ENCODE measurements at places on chromosomes 4 and X. TPM values are rescaled to one million over a fixed set of nuclear protein-coding genes. Genes with fewer than 3 reads are reported as not detected.

Gene CDKL2
- total RNA-seq: 4.2 TPM

Gene TLR10
- not detected for total RNA-seq

- no peak for DNase-seq
Measured at GRCh38 chr4:21011106-21011505, 310.8 kb downstream of the PACRGL start.

DNA sequence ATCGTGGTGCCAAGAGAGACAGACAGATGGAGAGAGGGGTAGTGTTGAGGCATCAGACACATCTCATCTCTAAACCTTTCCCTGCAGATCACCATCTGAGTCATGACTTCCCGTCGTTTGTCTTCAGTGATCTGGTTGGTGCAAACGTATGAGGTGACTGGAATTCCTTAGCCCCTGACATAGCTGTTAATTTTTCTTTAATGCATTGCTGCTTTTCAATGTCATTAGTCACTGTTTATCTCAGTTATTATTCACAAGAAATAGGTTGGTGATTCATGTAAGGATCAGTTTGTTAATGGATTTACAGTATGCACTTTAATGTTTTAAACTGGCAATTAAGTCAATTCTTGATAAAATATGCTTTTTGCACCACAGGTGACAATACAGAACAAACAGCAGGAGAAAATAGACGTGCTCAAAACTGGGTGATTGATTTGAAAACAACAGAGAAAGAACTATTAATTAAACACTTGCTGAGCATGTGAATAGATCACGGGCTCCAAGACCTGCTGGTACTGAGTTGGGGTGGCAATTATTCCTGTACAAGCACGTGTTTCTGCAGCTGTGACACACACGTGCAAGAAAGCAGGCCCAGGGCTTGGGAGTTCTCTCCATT lies 1.3 kb upstream of the TMEM154 start:
- DNase-seq: no peak

DNA sequence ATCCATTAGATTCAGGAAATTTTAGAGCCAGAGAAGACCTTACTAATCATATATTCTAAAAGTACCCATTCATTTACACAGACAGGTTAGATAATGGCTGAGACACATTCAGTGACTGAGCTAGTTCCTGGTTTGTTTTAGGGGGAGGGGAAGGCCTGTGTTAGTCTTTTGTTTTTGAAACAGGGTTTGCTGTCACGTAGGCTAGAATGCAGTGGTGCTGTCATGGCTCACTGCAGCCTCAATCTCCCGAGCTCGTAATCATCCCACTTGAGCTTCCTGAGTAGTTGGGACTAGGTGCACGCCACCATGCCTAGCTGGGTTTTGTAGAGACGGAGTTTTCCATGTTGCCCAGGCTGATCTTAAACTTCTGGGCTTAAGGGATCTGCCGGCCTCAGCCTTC lies 10.1 kb downstream of the RBPJ start:
- no peak for DNase-seq

DNA sequence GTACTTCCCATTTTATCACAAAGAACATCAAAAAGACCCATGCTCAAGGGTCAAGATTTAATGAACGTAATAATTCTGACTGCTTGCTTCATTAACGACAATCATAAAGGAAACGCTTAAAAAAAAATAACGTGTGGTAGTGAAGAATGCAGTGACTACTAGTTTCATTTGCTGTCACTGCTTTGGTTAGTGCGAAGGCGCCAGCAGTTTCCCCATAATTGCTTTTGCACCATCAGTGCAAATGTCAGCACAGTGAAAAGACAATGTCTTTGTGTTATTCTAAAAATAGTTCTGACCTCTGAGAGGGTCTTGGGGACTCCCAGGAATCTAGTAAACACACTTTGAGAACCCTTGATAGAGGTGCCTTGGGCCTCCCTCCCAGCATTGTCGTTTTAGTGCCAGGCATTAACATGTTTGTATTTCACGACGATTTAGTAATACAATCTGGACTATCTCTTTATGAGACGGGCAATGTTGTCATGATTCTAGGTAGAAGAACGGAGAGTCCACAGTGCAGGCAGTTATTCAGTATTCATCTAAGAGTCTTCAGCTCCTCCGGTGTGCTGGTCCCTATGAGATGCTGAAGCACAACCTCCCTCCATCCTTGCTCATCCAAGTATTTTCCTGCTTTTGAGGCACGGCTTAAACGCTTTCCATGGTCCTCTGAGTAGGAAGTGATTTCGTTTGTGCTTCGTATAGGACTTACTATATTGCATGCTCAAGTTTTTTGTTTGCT lies 71.0 kb downstream of the AFF1 start:
- no peak for DNase-seq

DNA sequence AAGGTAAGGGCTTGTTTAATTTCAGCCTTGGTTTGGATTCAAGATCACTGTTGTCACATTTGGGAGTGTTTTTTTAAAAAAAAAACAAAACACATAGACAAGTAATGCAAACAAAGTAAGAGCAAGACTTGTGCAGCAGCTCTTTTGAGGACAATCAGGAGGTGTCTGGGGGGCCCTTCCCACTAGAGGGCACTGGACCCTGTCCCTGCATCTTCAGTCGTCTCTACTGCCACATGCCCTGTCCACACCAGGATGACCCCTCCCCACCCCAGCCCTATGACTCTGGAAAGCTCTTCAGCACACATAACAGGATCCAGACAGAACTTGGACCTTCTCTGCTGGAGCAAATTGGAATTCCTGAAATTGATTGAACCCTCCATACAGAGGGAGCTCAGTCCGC lies 71.0 kb downstream of the USP46 start:
- DNase-seq: no peak

- no peak for DNase-seq
Measured at GRCh38 chr4:184439856-184440594, 34.3 kb downstream of the IRF2 start.

Measured in chondrocyte (in vitro differentiated cells).